Amniotic stem cell (primary cell): ENCODE measurements at places on chromosomes 7 and 10.

DNA sequence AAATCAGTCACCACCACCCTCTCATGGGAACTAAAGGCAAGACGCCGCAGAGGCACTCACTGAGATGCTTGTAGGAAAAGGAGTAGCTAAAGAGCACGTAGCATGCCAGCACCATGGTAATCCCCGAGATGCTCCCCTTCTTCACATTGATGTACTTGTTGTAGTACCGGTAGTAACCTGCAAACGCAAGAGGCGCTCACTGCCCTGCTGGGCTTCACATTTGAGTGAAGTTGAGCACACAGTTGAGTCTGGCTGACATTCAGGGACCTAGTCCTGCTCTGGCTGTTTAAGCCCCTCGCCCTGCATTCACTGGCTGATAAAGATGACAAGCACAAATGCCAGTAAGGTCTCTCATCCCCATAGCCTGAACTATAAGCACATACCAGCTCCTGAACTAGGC is 6.9 kb downstream of the ATP5MF start:
- no peak for DNase-seq

GRCh38 chr7:65975814-65976445 is 6.1 kb downstream of the GUSB start:
- no peak for DNase-seq

DNA sequence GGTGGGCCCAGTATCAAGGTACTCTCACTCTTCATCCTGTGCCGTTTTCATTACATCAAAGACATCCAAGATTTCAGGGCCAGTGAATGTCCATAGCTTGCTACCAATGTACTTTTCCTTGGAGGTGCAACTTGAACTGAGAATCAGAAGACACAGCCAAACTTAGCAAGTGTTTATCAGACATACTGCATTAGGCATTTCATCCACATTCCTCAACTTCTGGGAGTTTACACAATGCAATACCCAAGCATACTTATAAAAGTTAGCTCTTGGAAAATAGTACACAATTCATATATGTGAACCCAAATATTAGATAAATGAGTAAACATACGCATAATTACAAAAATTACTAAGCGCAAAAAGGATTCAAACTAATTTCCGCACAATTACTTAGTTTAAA is 216.3 kb upstream of the RHOBTB1 start:
- DNase-seq = no peak

GRCh38 chr10:77940627-77941026 is 14.1 kb upstream of the DLG5 start:
- DNase-seq = no peak

- peak; percentile 92 for DNase-seq
These were observed 17.9 kb upstream of the BAIAP2L1 start for GRCh38 chr7:98418636-98419315.

- no peak for DNase-seq
These were observed 5.2 kb upstream of the NUPR2 start for GRCh38 chr7:56121440-56121839.

DNA sequence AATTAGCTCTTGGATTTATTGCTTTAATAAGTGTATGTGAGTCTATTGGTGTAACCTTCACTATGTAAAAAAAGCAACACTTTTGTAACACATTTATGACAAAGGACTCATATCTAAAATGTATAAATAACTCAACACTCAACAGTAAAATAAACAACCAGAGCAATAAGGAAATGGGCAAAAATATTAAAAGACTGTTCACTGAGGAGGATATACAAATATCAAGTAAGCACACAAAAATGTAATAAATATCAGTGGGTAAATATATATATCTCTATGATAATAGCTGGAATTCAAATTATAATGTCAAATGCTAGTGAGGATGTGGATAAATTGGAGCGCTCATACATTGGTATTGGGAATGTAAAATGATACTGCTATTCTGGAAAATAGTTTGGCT is 53.0 kb downstream of the HDAC9 start:
- no peak for DNase-seq

DNA sequence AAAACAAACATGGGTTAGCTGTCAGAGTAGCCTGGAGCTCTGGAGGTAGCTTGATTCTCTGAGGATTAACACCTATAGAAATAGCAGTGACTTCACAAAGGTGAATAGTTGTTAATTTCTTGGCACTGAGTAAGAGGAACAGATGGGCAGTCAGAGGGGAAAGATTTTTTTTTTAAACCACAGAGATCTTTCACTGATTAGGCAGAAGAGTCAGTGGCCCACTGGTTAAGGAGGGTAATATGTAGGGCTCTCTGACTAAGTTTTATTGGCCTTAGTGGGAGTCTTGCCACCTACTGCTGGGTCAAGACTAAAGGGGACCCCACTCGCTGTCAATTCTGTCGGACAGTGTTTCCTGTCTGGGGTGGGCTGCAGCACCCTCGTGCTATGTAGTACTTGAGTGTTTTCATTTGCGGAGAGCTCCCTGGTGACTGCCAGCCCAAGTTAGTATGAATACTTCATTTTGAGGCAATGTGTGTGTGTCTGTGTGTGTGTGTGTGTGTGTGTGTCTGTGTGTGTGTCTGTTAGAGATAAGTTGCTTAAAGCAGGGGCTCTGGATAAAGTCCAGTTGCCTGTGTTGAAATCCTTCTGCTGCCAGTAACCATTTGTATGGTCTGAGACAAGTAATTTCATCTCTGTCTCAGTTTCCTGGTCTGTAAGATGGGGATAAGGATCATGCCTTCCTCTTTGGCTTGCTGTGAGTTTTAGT is 145.2 kb downstream of the ARID5B start:
- no peak for DNase-seq

- no peak for DNase-seq
These were observed 1.2 kb downstream of the EN2 start for GRCh38 chr7:155458878-155459699.

DNA sequence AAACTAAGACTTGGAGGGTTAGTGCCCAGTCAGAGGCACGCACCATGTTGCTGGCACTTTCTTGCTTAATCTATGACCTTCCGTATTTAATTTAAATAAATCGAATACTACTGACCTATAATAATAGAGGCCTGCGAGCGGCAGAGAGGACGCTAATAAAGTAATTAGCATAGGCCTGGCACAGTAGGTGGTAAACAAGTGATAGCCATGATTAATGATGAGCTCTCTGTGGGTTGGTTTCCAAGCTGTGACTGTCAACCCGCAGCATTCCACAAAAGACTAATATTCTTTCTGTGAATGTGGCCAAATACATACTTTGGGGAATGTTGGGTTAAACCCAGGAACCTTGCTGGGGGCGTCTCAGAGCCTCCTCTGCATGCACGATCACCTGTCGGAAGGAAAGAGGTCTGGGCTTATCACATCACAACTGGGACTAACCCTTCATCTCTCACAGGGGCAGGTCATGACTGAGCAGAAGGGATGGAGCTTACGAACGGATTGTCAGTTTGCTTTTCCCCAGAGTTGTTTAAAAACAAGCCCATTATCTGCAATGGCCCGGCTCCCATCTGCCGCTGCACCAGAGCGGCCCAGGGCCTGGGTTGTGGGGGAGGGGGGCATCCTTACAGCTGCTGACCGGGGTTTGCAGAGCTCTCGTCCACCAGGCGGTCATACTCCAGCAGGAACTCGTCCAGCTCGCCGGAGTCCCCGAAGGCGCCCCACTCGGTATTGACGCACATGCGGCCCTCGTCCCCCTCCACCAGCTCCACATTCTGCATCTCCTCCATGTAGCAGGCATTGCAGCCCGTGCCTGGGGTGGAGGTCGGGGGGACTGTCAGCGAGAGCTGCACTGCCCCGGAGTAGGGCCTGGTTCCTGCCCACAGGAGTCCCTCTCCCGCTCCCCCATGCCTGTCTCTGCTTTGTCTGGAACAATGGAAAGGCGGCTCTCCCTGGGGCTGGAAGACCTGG is 6.2 kb upstream of the MYL7 start:
- no peak for DNase-seq
